ENCODE measurements at places on chromosomes 6 and 20. TPM values are rescaled to one million over a fixed set of nuclear protein-coding genes. Genes with fewer than 3 reads are reported as not detected.

ABHD16B gene
- not detected for polyA plus RNA-seq

CFAP61 gene
- not detected for polyA plus RNA-seq

FOXQ1 gene
- polyA plus RNA-seq, result not detected

SMIM8 gene
- 23.5 TPM for polyA plus RNA-seq

SPATA25 gene
- 0.50 TPM for polyA plus RNA-seq

TPX2 gene
- polyA plus RNA-seq, result 101 TPM

VIP gene
- not detected for polyA plus RNA-seq

NPEPL1 gene
- 17.8 TPM for polyA plus RNA-seq

LGSN gene
- polyA plus RNA-seq, result not detected

TREML2 gene
- not detected for polyA plus RNA-seq

ETV7 gene
- 0.47 TPM for polyA plus RNA-seq

KCNG1 gene
- polyA plus RNA-seq, result 8.1 TPM

MPC1 gene
- 39.4 TPM for polyA plus RNA-seq

ZNF391 gene
- polyA plus RNA-seq, result 10.8 TPM

IDH3B gene
- polyA plus RNA-seq, result 87.1 TPM

EFCAB8 gene
- polyA plus RNA-seq, result not detected

NEDD9 gene
- polyA plus RNA-seq, result 4.4 TPM

PACRG gene
- 0.52 TPM for polyA plus RNA-seq

HLA-DOB gene
- polyA plus RNA-seq, result not detected

ORC3 gene
- 80.7 TPM for polyA plus RNA-seq
